NCI-H146 (cell line): ENCODE measurements at places on chromosomes 11 and 22.

DNA sequence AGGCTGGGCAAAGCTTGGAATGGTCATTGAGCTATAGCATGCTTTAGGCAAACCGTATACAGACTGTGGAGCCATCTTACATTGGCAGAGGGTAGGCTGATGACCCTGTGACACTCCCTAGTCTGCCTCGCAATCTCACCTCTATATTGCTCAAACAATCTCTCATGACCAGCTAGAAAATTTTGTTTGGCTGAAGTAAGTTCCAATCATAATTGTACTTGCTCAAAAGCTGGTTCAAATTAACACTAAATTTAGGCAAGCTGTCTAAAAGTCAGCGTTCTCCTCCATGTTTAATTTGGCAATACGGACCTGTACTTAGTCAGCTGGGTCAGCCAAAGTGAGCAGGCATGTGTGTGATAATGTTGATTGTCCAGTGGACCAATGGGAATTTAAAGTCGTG, 133.0 kb downstream of the SWAP70 start:
- DNase-seq, result no peak

DNA sequence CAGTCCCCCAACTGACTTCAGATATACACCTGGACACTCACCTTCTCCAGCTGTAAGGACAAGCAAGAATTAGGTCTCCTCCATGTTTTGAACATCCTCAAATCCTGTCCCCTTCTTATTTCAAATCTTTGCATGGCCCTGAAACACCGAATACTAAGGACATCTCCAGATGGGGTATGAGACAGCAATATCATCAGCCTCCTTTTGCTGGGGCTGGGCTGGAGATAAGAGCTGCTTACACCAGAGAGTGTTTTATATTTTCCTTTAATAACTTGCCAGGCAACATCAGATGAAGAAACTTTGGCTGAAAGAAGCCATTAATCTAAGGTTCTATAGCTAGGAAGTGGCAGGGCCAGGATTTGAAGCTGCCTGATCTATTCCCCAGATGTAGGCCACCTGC, 21.6 kb downstream of the TUG1 start:
- no peak for DNase-seq

DNA sequence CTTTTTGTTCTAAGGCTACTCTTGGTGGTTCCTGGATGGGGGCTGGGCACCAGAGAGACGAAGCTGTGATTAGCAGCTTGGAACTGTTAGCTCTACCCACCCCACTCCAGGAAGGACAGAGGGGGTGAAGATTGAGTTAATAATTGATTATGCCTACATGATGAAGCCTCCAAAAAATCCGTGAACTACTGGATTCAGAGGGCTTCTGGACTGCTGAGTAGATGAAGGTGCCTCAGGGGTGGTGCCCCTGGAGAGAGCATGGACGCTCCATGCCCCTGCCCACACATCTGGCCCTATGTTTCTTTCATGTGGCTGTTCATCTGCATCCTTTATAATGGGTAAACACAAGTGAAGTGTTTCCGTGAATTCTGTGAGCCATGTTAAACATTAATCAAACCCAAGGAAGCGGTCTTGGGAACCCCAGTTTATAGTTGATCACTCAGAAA, 47.3 kb upstream of the CYP2D6 start:
- no peak for DNase-seq

- DNase-seq, result no peak
Measured at GRCh38 chr11:127925475-127925874, 661.9 kb downstream of the ETS1 start.

DNA sequence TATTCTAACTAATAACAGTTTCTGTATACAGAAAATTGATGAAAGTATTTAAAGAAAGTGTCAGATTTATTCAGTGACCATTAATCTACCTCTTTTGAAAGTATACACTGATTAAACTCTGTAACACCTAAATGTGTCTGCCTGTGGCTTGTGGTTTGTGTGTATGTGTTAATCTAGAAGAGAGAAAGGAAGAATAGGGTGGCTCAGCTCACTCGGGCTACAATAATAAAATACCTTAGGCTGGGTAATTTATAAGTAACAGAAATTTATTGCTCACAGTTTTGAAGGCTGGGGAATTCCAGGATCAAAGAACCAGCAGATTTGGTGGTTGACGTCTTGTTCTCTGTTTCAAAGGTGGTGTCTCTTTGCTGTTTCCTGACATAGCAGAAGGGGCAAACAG, 13.6 kb upstream of the OR5AS1 start:
- DNase-seq, result no peak

DNA sequence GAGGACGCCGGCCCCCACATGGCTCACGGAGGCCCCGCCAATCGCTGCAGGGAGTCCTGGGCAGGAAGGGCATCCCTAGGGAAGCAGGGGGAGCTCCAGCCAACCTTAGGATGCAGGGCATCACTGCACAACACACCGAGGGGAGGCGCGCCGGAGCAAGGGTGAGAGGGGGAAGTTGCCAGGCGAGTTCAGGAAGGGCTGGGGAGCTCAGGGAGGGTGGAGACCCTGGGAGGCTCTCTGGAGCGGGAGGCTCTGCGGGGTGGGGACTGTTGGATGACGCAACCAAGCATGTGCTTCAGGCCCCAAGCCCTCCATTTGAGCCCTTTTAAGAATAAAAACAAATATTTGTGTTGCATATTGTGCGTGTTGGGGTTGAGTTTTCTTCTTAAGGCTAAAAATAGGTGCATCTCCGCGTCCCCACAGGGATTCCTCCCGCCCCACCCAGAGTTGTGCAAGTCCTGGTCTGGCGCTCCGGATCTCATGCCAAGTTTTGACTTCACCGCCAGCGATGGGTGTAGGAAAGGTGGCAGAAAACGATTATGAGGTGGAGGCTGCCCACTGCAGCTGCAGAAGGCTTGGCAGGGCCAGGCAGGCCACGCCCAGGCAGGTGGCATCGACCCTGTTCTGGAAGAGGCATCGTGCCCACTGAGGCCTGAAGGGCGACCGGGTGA, 65.2 kb downstream of the WNT7B start:
- DNase-seq, result no peak

GRCh38 chr11:92546603-92547002, 322.0 kb downstream of the FAT3 start:
- no peak for DNase-seq

DNA sequence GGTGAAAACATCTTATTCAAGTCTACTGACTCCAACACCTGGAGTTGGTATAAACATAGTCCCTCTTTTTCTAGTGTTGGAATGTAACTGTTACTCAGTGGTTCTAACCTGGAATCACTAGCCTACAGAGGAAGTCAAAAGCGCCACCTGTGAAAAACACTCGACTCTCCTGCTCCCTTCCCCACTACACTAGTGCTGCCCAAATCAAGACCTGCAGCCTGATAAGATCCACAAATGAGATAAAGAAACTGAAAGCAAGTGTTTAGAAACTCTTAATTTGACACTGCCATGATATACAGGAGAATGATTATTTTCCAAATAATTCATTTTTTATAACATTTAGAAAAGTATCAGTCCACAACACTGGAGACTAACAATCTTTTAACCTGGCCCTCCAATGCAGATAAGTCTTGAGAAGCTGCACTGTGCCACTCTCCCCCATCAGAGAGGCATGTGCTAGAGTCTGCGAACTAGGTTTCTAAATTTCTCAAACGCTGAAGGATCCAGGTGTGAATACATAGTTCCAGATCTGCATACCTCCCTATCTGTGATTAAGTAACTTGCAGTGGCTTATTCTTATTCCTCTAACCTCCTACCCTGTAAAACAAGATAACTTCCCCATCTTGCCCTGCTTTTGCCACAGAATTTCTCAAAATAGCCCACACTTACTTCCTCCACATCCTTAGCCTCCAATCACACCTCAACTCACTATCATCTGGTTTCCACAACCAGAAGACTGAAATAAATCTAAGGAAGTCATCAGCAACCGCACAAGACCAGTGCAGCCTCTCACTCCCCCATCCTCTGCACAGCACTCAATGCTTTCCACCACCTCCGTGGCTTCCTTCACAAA, 88.1 kb downstream of the RRAS2 start:
- no peak for DNase-seq

DNA sequence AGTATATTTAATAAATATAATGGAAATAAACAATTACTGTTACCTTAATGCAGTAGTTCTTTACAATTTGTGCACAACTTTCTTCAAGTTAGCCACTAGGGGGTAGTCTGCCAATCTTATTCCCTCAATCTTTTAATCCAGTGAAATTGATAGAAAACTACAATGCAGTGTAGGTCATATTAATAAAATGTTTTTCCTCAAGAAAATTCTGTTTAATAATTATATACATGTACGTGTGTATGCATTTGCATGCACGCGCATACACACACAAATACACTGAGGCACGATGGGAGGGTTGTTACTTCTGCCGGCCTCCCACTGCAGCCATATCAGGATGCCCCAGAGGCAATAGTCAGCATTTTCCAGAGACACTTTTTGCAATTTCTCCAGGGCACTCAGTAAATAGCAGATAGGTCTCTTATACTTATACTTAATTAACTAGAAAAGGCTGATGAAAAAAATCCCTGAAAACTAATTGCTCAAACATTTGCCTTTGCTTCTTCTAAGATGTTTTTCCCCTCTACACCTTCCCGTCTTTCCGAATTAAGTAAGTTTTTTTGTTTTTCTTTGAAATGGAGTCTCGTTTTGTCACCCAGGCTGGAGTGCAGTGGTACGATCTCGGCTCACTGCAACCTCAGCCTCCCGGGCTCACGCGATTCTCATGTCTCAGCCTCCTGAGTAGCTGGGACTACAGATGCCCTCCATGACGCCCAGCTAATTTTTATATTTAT, 3.1 kb downstream of the GAB2 start:
- DNase-seq, result peak; percentile 5

- DNase-seq, result no peak
Measured at GRCh38 chr11:58726737-58727414, 4.9 kb downstream of the GLYAT start.

DNA sequence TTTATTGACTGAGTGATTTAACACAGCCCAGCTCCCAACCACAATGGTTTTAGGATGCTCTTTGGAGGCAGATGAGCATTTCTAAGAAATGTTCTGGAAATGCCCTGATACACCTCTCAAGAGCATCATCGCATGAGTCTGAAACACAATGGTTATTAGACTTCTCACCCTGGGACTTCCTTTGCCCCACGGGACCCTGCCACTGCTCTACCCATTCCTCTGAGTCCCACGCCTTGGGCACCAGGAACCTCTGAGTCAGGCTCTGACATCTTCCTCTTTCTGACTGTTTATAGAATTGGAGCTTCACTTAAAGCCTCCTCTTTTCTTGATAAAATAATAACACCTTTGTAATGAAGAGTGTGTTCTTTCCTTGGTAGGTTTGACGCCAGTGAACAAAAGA, 85.6 kb upstream of the PARVA start:
- no peak for DNase-seq
